Trophoblast cell (in vitro differentiated cells and primary cell): ENCODE measurements at places on chromosomes 16 and 17.

- DNase-seq, result no peak
These were observed 37.3 kb downstream of the SMG6 start for GRCh38 chr17:2266045-2266864.

GRCh38 chr17:35088356-35088880, 24.9 kb upstream of the RFFL start:
- DNase-seq, result no peak

DNA sequence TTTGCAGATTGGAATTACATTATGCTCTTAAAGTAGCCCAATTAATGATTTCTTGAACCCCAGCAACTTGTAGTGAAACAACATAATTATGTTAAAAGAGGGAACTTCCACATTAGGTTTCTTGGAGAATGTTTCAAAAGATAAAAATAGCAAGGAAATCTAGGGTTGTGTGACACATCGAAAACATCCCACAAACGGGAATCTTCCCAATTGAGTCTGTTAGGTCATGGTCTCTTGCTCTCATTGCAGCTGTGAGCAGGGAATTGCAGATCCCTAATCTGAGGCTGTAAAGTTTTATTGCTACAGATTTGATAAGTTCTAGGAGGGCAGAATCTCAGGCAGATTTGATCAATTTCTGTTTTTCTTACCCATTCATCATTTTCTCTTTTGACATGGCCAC, 6.7 kb upstream of the LPO start:
- DNase-seq, result no peak

GRCh38 chr17:63940584-63940983, 8.5 kb upstream of the CD79B start:
- no peak for DNase-seq

- no peak for DNase-seq
These were observed 162.3 kb downstream of the MSI2 start for GRCh38 chr17:57418463-57419246.

GRCh38 chr16:26830428-26831127, 236.1 kb upstream of the C16orf82 start:
- no peak for DNase-seq

- DNase-seq, result no peak
These were observed 55.2 kb downstream of the MSI2 start for GRCh38 chr17:57311281-57312216.

- DNase-seq, result no peak
These were observed 230.5 kb downstream of the SEC14L1 start for GRCh38 chr17:77371117-77371887.

DNA sequence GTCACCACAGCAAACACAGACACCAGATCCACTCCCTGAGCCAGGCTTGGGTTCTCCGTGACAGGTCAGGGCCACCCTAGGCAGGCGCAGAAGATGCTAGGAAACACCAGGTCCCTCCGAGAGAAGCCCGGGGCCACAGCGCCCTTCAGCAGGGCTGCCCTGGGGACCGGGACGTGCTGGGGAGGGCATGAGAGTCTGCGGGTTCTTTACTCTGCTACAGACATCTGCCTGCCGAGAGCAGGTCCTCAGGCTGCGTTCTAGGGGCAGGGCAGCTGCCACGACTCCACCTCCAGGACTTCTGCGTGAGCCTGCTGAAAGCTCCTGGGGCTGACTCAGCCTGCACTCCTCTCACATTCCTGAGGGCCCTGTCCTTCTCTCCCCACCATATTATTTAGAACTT, 11.4 kb downstream of the MYLK3 start:
- DNase-seq, result no peak

- DNase-seq, result no peak
These were observed 41.8 kb upstream of the PEMT start for GRCh38 chr17:17633310-17633709.

DNA sequence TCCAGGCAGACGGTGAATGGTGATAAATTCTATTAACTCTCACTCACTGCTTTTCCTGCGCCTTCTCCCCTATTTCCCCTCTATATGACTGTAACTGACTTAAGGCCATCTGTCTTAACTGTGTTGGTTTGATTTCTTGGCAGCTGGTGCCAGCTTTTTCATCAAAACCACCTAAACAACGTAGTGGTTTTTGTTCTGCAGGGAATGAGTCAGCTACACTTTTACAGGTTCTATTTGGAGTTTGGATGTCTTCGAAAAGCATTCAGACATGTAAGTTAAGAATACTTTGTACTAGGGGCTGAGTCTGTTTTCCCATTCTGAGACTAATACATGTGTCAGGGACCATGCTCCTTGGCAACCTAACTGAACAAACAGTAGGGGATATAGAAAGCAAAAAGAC, 8.5 kb downstream of the REXO5 start:
- no peak for DNase-seq

DNA sequence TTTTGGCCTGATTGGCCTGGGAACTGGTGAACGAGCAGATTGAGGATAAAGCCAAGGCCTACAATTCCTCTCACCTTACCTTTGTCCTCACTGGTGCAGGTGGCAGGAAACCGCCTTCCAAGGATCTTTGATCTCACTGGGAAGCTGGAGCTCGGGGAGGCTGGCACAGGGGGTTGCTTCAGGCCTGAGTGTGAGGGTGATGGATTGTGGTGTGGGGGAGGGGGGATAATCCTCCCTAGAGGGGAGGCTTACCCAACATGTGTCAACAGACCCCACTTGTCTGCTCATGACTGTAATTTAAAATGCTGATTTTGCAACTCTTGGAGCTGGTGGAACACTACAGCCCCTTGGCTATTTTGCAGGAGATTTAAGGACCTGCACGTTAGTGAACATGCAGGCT, 4.5 kb upstream of the RMI2 start:
- no peak for DNase-seq

DNA sequence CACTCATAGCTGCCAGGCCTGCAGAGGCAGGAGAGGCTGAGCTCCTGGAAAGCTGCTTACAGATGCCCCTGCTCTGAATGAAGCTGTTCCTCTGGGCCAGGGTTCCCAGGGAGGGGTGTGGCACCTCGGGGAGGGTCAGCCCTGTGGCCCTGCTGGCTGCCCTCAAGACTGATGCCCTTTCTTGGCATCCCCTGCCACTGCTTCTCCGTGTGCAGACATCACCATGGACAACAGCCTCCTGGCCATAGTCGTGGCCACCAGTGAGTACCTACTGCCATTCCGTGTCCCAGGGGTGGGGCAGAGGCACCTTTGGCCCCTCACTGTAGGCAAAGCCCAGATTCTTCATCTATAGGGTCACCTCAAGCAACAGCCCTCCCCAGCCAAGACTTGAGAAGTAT, 8.9 kb downstream of the MRPL27 start:
- DNase-seq, result no peak

DNA sequence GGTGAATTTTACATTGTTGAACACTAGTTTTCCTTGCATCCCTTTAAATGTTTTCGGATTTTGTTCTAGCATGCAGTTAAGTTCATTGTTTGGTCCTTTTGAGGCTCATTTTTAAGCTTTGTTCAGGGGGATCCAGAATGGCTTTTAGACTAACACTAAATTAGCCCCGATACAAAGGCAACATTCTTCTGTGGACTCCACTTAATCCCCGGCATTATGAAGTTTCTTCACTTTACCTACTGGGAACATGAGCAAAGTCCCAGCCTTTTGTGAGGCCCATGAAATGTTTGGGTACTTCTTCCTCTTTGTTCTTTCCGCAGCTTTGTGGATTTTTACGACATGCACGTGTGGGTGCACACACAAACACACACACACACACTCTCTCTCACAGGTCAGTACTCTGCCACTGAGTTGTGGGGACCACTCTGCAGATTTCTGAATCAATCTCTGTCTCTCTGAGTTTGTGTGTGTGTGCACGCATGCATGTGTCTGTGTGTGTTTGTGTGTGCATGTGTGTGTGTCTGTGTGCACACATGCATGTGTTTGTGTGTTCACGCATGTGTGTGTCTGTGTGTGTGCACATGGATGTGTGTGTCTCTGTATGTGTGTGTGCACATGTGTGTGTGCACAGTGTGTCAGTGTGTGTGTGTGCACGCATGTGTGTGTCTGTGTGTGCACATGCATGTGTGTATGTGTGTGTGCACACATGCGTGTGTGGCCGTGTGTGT, 240.4 kb upstream of the TNRC6C start:
- no peak for DNase-seq

DNA sequence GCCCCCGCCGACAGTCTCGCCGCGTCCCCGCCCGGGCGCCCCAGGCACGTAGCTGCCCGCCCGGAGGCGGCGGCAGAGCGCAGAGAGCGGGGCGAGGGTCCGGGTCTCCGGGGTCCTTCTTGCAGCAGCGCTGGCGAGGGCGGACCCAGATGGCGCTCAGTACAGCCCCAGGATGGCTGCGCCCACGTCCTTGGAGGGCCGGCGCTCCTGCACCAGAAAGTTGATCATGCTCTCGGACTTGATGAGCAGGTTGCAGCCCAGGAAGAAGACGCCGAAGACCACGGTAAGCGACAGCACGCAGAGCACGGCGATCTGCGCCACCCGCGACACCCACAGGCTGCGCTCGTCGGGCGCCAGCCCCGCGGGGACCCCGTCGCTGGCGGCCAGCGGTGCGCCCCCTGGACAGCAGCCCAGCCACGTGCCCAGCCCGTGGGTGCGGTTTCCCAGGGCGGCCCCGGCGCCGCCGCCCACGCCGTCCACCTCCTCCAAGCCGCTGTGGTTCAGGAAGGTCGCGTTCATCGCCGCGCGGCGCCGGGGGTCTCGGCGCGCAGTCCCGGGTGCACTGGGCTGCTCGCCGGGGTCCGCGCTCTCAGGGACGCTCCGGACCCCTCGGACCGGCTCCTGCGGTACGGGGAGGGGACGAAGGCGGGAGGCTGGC, 435 bp downstream of the RPRML start:
- no peak for DNase-seq

DNA sequence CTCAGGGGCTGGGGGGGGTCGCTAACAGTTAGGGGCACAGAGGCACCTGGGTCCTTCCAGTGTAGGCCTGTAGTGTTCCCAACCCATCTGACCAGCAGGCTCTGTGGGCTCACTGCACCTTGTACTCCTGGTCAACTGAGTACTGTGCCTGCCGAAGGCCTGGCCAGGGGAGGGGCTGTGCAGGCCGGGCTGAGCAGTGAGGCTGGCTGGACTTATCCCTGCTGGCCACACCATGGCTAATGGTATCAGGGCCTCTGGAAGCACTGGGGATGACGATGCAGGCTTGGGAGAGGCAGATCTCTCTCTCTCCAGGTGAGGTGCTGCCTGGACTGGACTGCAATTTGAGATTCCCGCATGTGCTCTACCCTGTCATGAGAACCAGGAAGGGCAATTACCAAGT, 58.9 kb upstream of the SDK2 start:
- peak; percentile 31 for DNase-seq

DNA sequence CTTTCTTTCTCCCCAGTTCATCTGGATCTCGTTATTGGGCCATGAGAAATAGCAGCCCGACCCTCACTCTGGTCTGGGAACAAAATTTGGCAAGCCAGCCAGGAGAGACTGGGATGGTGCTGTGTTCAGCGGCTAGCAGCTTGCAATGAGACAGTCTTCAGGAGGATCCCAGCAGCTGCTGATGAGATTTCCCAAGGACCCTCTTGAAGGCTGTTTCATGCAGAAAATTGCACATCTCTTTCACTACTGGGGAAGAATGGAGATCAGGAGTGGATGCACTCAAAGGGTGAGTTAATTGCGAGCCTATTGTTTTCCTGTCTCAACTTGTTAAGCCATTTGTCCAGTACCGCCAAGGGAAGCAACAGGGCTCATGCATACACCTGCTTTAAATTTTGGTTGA, 5.5 kb upstream of the COIL start:
- DNase-seq, result no peak

GRCh38 chr17:48624544-48625494, 1.3 kb downstream of the HOXB9 start:
- DNase-seq, result no peak

DNA sequence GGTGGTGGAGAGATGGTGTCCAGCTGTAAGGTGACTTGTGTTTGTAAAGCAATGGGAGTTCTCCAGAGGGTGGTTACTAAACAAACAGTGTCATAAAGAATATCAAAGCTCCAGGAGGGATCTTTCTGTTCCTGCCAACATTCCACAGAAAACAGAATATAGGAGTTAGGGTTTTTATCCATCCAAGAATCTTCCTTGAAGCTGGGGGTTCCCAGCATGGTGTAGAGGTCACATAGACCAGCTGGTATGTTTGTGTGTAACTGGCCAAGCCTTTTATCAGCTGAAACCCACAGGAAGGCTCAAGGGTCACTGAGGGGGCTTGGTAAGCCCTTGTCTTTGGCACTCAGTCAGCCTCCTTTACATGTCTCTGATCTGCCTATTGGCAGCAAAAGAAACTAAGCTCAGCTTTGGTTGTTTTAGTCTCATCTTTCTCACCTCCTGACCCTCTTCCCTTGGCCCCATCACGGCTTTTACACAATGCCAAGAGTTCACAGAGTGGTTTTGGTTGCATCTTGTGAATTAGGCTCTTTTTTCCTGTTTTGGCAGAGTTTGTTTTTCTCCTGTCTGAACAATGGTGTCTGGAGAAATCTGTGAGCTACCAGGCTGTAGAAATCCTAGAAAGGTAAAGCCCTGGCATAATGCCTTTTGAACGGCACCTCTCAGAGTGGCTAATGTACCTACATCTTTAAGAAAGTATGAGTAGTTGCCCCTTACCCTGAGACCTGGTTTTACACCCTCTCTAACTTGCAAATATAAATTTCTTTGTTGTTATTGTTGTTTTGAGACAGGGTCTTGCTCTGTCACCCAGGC, 4.6 kb downstream of the CNTD1 start:
- no peak for DNase-seq

DNA sequence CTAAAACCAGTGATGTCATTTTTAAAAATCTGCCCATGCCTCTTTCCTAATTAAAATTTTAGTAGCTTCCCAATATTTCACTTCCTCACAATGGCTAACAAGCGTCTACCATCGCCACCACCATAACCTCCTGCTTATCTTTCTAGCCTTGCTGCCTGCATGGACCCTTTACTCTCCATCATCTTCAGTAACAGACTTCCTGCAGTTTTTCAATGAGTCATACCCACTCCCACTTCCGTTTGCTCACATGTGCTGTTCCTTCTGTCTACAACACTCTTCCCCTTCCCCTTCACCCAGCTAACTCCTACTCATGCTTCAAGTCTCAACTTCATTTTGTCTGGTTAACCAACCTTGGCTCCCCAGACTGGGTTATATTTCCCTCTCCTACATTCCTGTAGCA, 12.8 kb upstream of the SKAP1 start:
- DNase-seq, result no peak

GRCh38 chr17:35536664-35537171, 760 bp downstream of the SLFN12L start:
- DNase-seq, result no peak

DNA sequence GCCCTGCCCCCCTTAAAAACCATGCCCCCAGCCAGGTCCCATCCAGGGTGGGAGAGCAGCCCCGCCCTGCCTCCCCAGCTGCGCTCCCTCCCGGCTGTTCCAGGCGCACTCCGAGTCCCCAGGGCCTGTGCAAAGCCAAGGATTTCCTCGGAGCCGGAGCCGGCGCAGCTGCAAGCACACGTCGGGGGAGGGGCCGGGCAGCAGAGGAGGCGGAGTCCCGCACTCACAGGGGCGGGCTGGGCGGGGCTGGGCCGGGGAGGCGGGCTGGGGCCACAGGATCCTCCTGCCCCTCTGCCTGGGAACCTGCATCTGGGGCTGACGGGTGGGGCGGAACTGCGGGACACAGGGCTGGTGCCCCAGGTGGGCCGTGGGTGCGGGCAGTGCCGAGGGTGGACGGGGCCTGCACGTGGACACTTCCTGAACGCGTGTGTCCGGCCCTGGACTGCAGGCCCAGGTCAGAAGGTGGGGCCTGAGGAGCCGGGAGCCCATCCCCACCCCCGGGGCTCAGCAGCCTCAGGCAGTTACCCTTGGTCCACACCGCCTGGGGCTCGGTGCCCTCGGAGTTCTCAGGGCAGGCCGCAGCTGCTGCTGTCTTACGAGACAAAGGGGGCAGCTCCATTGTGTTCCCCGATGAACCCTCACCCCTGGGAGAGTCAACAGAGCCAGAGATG, 24.0 kb upstream of the SSTR5 start:
- DNase-seq, result peak; percentile 45
